ENCODE measurements at places on chromosomes 1 and 21.

DNA sequence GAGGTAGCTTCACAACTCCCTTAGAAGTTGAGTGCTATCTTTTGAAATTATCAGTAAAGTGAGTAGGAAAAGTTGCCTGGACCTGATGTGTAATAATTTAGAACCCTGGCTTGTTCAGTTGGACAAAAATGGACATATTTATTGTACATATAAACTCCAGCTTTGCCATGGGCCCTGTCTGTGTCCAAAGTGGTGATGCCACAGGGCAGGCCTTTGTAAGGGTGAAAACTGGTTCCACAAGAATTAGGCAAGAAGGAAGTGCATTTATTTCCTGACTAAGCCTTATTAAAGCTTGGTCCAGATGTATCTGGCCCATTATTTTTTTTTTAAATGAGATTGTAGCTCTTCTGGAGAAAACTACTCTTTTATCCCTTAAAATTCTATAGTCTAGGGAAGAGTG, 47.9 kb downstream of the MACO1 start:
- no peak for DNase-seq

DNA sequence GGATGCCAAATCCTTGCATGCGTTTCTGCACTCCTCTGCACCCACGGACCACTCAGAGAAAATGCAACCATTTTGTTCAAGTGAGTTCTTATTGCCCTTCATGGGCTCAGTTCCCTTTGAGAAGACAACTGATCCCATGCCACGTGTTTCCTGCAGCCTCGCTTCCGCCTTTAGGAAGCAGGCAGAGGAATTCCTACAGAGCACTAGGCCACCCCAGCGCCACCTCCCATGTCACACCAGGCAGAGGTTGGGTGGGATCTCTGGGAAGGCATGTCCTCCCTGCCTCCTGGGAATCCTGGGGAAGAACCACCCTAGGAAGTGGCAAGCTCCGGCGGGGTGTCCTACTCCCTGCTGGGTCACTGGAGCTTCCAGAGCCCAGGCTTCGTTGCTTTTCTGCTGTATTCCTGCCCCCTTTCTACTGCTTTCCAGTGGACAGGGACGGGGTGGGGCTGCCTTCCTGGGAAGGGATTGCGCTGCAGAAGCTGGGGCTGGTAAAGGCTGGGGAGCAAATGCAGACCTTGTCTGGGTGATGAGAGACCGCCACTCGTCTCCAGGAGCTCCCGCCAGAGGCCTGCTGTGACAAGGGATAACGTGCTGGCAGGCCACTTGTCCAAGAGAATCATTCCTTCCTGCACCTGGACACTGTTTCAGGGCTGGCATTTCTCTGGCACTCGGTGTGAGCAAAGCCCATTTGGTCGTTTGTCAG, 478.2 kb upstream of the VAMP3 start:
- DNase-seq = no peak

DNA sequence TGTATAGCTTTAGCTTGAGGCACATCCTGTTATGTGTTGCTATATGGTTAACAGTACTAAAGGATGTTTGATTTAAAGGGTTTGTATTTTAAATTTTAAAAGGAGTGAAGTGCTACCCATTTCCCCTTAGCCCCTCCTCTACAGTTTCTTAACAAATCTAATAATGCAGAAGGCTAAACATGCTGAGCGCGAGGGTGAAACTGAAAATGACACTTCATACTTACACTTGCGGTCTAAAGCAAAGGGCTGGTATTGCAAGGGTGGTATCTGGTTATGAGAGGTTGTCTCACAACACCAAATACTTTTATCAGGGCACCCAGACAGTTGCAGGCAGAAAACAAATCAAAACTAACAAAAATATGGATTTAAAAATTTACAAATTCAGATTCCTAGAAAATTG, 172.3 kb downstream of the SIPA1L2 start:
- no peak for DNase-seq

GRCh38 chr1:93846992-93847810, 31.8 kb downstream of the DNTTIP2 start:
- DNase-seq = peak; percentile 98

GRCh38 chr1:15218287-15219279, 28.4 kb upstream of the FHAD1 start:
- no peak for DNase-seq

GRCh38 chr1:201724766-201725118, 104.2 kb upstream of the IPO9 start:
- peak; percentile 76 for DNase-seq

DNA sequence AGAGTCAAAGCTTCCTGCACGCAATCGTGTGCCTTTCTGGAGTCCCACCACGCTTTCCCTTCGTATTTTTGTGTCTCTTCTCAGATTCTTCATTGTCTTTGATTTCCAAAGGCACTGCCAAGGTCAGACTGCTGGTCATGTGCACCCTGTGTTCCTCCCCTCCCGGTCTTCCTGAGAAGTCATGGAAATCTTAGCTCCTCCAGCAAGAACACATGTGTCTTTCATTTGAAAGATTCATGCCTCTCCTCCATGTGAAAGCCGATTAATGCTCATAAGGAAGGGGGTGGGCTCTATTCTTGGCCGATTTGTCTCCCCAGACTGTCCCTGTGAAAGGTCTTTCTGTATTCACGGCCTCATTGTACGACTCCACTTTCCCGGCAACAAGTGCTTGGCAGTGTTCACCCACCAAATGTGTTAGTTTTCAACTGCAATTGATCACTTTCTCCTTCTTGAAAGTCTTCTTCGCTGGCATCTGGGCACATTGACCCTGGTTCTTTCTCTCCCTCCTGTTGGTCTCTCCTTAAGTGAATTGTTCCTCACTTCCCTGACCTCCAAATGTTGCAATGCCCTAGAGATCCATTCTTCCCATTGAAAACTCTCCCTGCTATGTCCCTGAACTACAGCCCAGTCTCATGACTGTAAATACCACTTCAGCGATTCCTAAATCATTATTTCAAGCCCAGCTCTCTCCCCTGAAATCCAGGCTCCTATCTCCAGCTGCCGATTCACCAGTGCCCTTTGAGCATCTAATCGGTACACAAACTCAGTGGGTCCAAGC, 25.4 kb downstream of the MX2 start:
- no peak for DNase-seq

- DNase-seq = no peak
Measured at GRCh38 chr21:32712043-32712442, 15.8 kb downstream of the SYNJ1 start.

- DNase-seq = no peak
Measured at GRCh38 chr1:244955661-244956060, 91.3 kb upstream of the HNRNPU start.

- DNase-seq = no peak
Measured at GRCh38 chr1:223417903-223418663, 24.9 kb downstream of the CCDC185 start.

- no peak for DNase-seq
Measured at GRCh38 chr1:50110151-50110550, 1.4 kb downstream of the ELAVL4 start.

DNA sequence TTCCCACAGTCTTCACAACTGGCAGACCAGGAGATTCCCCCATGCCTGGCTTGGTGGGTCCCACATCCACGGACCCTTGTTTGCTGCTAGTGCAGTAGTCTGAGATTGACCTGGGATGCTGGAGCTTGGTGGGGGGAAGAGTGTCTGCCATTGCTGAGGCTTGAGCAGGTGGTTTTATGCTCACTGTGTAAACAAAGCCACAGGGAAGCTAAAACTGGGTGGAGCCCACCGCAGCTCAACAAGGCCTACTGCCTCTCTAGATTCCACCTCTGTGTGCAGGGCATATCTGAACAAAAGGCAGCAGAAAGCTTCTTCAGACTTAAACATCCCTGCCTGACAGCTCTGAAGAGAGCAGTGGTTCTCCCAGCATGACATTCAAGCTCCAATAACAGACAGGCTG, 177.3 kb upstream of the ETV3 start:
- DNase-seq = no peak

GRCh38 chr1:46479744-46480350, 9.8 kb upstream of the DMBX1 start:
- DNase-seq = peak; percentile 64

DNA sequence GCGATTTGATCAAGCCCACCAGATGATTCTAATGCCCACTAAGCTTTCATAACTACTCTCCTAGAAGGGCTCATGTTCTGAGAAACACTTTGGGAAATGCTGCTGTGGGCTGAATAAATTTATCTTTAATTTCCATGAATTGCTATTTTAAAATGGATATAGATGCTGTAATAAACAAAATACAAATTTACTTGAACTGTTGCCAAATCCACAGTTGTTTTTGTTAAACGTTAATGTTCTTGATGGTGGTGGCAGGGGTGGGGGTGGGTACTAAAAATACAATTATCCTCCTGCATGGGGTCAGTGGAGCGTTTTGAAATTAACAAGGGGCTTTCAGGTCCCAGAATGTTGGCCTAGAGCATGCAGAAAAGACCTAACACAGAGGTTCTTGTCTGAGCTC, 244.7 kb upstream of the POU3F1 start:
- DNase-seq = peak; percentile 11

GRCh38 chr21:31644643-31645042, 14.8 kb upstream of the SOD1 start:
- no peak for DNase-seq

DNA sequence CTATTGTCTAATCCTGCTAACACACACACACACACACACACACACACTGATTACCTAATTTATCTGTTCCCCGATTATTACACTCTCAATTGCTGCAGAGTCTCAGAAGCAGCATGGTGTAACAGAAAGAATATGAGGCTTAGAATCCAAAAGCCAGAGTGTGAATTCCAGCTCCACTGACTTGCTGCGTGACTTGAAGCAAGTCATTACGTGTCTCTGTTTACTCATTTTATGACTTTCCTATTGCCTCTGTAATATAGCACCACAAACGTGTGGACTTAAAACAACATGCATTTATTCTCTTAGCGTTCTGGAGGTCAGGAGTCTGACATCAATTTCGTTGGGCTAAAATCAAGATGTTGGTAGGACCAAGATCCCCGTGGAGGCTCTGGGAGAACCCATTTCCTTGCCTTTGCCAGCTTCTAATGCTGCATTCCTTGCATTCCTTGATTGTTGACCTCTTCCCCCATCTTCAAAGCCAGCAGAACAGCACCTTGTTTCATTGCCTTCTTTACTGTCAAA, 55.9 kb upstream of the ATP5PO start:
- no peak for DNase-seq

- DNase-seq = no peak
Measured at GRCh38 chr1:246008363-246008831, 498.7 kb downstream of the SMYD3 start.

DNA sequence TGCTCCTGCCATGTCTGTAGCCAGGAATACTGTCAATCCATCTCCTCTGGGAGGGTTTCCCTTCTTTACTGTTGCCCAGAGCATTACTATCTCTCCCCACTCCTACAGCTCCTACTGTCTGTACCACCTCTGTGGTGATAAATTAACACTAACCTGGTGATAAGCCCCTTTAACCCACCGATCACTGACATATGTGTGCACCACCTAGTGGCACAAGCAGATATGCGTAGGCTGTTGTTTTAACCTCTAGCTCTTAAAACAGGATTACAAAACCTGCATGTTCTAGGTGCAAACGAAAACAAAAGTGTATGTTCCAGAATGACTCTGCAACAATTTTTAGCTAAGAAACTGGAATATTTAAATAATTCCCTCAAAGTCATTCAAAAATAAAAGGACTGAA, 93.9 kb upstream of the BEND5 start:
- peak; percentile 39 for DNase-seq

GRCh38 chr21:15144026-15144425, 79.2 kb upstream of the NRIP1 start:
- DNase-seq = no peak

DNA sequence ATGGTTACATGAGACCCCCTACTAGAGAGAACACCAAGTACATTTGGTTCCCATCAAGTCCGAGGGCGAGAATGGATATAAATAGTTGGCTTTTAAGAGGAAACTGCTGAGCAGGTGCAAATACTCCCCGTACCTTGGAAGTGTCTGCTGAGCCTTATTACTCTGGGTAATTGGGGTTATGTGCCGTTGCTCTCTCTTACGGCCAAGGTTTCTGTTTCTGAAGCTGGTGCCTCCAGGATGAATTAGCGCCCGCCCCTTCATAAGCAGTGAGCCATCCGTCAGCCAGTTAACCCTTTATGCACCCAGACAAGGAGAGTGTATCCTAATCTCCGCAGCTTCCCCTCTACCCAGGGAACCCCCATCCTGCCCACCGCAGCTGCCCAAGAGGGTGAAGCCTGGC, 90.4 kb upstream of the AJAP1 start:
- no peak for DNase-seq

GRCh38 chr1:79198832-79199231, 192.3 kb upstream of the ADGRL4 start:
- no peak for DNase-seq

DNA sequence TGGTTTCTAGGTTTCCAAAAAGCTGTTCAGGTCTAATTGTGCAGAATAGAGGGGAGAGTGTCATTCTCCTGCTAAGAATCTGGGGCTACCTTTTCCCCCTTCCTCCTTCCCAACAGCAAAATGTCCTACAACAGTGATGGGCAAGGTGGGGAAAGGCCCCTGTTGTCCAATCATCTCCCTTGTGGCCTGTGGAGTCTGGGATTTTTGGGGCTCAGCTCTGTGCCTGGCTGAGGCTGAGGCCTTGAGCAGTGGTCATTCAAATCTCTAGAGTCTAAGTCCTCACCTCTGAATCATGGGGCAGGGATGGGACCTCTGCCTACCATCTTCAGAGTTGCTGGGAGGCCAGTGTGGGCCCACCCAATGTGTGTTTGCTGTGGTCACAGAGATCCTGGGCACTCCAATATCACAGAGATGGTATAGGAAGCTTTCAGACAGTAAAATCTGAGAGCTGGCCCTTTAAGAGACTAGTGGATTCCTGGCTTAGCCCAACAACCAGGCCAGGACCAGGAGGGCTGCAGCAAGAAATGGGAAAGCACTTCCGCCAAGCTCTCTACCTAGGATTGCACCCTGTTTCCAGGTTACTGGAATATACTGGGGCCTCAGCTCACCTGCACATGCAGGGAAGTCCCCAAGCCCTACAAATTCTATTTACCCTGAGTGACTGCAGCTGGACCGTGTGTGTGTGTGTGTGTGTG, 28.5 kb upstream of the TENT5C start:
- DNase-seq = no peak

DNA sequence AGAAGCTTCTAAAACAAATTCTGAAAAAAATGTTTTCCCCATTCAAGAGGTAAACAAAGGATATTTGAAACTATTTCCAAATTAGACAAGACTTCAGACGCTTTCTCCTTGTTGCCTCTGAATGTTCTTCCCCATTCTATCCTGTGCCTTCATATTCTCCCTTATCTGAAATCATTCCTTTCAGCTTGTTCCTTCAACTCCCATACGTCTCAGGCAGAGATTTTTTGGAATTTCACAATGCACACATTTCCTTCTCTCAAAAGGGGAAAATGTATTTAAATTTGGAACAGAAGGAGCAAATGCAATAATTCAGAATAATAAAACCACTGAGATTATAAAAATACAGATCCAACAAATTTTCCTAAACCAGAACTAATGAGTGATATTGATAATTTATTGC, 198.7 kb upstream of the IVNS1ABP start:
- no peak for DNase-seq

GRCh38 chr1:49389699-49390098, 613.0 kb upstream of the BEND5 start:
- DNase-seq = no peak

All from eye (tissue), 1 donor.